ENCODE measurements at places on chromosomes 7 and 10. TPM values are rescaled to one million over a fixed set of nuclear protein-coding genes. Genes with fewer than 3 reads are reported as not detected.

DNA sequence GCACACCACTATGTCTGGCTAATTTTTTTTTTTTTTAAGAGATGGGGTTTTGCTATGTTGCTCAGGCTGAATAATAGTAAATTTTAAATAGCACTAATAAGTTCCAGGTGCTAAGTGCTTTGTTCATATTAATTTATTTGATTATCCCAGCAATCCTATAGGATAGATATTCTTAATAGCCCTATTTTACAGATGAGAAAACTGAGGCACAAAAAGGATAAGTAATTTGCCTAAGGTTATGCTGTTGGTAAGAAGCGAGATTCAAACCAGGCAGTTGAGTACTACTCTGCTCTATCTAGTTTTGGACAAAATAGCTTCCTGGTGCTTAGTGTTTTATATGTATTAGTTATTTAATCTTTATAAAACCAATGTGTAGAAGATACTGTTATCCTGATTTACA, 72.5 kb upstream of the STRIP2 start:
- no peak for DNase-seq
- H3K4me1 ChIP-seq: no peaks in the 10 kb centered on the region
- H3K36me3 ChIP-seq: no peaks in the 10 kb centered on the region
- H3K4me3 ChIP-seq: no peak overlapping the region

Gene PON1
- total RNA-seq: not detected

DNA sequence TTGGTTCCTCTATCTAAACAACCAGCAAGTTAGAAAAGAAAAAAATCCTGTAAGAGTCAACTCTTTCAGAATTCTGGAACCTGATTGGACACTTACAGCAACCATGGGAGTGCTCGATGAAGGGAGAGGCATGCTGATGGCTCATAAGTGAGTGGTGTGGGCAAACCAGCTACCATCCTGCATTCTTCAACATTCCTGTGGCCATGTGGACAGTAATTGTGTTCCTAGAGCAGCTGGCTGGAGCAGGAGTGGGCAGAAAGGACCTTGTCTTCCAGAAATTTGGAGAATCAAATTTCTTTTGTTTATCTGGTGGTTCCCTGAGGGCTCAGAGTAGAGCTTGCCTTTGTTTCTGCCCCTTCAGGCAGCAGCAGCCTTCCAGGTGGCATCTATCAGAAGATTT, 22.5 kb upstream of the MYL7 start:
- no peak overlapping the region for H3K27ac ChIP-seq
- DNase-seq: no peak
- H3K36me3 ChIP-seq: no peaks in the 10 kb centered on the region
- H3K27me3 ChIP-seq: no peaks in the 10 kb centered on the region
- H3K4me1 ChIP-seq: no peaks in the 10 kb centered on the region

DNA sequence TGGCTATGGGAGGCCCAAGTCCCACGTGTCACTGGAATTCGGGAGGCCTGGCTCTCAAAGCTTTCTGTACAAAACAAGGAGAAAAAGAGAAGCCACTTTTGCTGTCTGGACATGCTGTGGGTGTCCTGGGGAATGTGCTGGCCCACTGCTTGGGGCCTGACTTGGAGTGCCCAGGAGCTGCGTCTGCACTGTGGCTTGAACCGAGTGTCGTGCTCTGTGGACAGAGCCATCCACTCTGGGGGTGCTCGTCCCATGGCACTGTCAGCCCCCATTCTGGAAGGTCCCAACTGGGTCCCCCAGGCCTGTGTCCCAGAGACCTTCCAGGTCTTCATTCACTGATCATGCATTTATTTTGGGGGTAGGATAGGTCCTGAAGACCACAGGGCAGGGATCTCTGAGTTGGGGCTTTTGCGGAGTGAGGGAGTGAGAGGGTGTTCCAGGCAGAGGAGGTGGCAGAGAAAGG, 138.0 kb downstream of the LHPP start:
- H3K4me3 ChIP-seq: no peak overlapping the region
- no peaks in the 10 kb centered on the region for H3K36me3 ChIP-seq
- H3K27me3 ChIP-seq: no peaks in the 10 kb centered on the region
- peaks cover 14% of the 10 kb centered on the region for H3K4me1 ChIP-seq

DNA sequence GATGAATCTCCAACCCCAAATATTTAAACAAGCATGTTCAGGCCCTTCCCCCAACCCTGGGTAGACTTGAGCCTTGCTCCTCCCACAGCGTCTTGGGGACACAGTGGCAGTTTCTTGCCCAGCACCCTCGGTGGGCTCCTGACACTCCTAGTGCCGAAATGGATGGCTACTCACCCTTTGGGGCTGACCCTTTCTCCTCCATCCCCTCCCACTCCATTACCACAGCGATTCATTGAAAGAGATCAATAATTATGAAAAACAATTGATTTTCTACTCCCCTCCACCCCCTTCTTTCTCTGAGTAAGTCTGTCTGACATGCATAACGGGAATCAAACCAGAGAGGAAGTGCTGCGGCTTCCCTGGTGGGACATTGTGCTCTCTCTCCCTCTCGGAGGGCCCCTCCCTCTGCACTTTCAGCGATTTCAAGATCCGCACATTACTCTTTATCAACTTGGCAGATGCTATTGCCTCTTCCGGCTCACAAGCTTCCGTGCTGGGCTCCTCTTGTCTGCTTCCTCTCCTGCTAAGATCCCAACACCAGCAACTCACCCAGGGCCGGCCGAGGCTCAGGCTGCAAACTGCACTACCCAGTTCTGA, 79.0 kb upstream of the PLXNA4 start:
- H3K4me1 ChIP-seq: no peaks in the 10 kb centered on the region
- H3K27ac ChIP-seq: no peak overlapping the region
- H3K27me3 ChIP-seq: no peaks in the 10 kb centered on the region
- no peak overlapping the region for H3K4me3 ChIP-seq
- DNase-seq: no peak

Gene SP8
- 2.9 TPM for total RNA-seq

GRCh38 chr7:98655611-98656010, 38.5 kb downstream of the NPTX2 start:
- DNase-seq: no peak
- no peaks in the 10 kb centered on the region for H3K36me3 ChIP-seq
- no peaks in the 10 kb centered on the region for H3K27me3 ChIP-seq
- H3K4me3 ChIP-seq: no peak overlapping the region
- no peaks in the 10 kb centered on the region for H3K4me1 ChIP-seq

- H3K4me1 ChIP-seq: no peaks in the 10 kb centered on the region
- H3K27ac ChIP-seq: no peak overlapping the region
- H3K27me3 ChIP-seq: no peaks in the 10 kb centered on the region
- H3K4me3 ChIP-seq: no peak overlapping the region
- H3K36me3 ChIP-seq: no peaks in the 10 kb centered on the region
- no peak for DNase-seq
These were observed 190.5 kb downstream of the TMEM26 start for GRCh38 chr10:61262486-61263261.

DNA sequence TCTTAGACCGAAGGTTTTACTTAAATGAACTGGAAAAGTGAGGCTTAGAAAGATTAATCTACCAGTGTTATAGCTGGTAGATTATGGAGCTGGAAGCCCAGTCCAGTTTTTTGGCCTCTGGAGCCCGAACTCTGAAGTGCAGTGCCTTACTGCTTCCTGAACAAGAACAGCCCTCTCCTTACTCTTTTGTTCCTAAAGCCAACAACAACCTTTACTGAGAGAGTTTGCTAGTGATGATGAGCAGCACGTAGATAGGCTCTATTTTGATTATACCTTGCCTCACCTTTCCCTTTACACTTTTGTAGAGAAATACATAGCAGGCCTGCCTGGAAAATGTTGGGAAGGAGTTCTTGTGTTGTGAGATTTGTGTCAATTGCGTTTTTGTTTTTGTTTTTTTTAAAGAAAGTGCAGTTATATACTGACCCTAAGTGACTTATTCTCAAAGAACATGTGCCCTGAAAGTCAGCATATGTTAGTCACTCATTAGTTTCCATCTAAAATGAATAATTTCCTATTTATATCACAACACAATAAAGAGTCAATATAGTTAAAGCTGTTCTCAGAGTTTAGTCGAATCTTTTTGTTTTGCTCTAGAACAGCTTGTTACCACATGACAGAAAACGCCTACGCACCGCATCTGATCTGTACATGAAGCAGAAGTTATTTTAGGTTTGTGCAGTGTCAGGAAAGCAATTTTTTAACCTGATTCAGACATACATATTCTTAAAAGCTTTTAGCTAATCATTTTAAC, 33.0 kb downstream of the PLEKHA1 start:
- H3K36me3 ChIP-seq: peaks cover 14% of the 10 kb centered on the region
- H3K27me3 ChIP-seq: no peaks in the 10 kb centered on the region
- no peak overlapping the region for H3K4me3 ChIP-seq
- DNase-seq: no peak

DNA sequence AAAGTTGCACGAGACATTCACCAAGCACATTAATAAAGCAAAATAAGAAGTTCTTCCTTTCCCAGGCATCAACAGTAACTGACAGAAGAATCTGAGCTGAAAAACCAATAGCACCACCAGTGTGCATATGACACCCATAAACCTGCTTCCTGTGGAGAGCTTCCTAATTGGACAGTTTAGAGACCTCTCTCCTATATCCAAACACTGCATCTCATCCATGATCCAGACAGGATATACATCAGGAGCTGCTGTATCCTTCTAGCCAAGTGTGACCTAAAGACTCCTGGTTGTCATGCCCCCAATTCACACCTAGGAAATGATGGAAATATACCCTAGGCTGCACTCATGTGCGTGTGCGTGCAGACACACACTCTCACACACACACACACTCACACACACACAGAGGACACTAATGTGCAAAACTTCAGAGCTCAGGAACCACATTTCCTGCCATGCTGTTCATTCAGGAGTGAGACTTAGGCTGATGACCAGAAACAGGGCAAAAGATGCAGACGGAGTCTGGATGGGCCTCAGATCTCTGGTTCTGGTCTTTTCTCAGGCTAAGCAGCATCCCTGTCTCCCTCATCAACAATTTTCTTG, 58.0 kb downstream of the MAP3K8 start:
- no peak overlapping the region for H3K27ac ChIP-seq
- no peaks in the 10 kb centered on the region for H3K4me1 ChIP-seq

GRCh38 chr10:132383751-132384196, 13.2 kb upstream of the PWWP2B start:
- H3K27me3 ChIP-seq: no peaks in the 10 kb centered on the region
- no peaks in the 10 kb centered on the region for H3K4me1 ChIP-seq
- H3K4me3 ChIP-seq: no peak overlapping the region
- no peak overlapping the region for H3K27ac ChIP-seq

- H3K27ac ChIP-seq: no peak overlapping the region
- H3K36me3 ChIP-seq: no peaks in the 10 kb centered on the region
- no peaks in the 10 kb centered on the region for H3K27me3 ChIP-seq
- H3K4me1 ChIP-seq: no peaks in the 10 kb centered on the region
These were observed 174.3 kb upstream of the NUPR2 start for GRCh38 chr7:56290548-56290947.

GRCh38 chr10:21807180-21807579, 196.3 kb downstream of the DNAJC1 start:
- no peak overlapping the region for H3K4me3 ChIP-seq
- DNase-seq: no peak
- H3K27me3 ChIP-seq: no peaks in the 10 kb centered on the region
- H3K36me3 ChIP-seq: no peaks in the 10 kb centered on the region
- peaks cover 5% of the 10 kb centered on the region for H3K4me1 ChIP-seq

GRCh38 chr7:158053183-158053915, 534.3 kb downstream of the PTPRN2 start:
- H3K27me3 ChIP-seq: no peaks in the 10 kb centered on the region
- no peak for DNase-seq
- H3K27ac ChIP-seq: no peak overlapping the region
- no peak overlapping the region for H3K4me3 ChIP-seq
- H3K4me1 ChIP-seq: no peaks in the 10 kb centered on the region
- H3K36me3 ChIP-seq: no peaks in the 10 kb centered on the region

Gene KLLN
- total RNA-seq: 0.25 TPM

Gene LRRN3
- 0.98 TPM for total RNA-seq

DNA sequence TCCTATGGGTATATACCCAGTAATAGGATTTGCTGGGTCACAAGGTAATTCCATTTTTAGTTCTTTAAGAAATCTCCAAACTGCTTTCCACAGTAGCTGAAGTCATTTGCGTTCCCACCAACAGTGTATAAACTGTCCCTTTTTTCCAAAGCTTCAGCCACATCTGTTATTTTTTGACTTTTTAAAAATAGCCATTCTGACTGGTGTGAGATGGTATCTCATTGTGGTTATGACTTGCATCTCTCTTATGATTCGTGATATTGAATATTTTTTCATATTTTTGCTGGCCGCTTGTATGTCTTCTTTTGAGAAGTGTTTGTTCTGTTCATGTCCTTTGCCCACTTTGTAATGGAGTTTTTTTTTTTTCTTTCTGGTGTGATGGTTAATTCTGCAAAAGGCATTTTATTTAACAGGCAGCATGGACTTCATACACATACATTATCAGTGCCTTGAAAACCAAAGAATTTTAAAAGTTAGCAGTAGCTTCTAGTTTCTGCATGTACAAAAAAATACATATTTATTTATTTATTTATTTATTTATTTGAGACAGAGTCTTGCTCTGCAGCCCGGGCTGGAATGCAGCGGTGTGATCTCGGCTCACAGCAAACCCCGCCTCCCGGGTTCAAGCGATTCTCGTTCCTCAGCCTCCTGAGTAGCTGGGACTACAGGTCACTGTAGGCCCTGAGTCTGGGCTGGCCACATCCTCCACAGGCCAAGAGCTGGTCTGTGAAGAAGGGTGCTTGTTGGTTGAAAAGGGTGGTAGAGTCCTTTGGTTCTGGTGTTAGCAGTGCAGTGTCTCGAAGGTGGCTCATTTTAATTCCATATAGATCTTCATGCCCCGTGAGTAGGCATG, 32.3 kb downstream of the AGR3 start:
- peaks cover 14% of the 10 kb centered on the region for H3K4me1 ChIP-seq
- H3K27me3 ChIP-seq: no peaks in the 10 kb centered on the region
- H3K27ac ChIP-seq: no peak overlapping the region
- H3K36me3 ChIP-seq: no peaks in the 10 kb centered on the region
- H3K4me3 ChIP-seq: no peak overlapping the region

DNA sequence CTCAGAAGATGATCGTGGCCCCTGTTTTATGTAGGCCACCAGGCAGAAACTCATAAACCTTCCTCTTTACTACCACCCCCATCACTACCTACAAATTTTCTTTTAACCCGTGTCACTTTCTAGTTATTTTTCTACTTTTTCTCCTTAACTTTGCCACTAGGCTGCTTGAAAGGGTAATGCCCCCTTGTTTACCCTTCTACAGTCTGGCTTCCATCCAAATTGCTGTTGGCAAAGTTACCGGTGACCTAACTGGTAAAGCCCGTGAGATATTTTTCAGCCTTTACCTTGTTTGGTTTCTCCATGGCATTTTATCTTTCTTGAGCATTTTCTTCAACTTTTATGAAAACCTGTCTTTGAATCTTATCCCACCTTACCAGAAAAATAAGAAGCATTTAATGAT, 153.0 kb downstream of the WNT2 start:
- no peak overlapping the region for H3K27ac ChIP-seq
- no peak for DNase-seq
- no peaks in the 10 kb centered on the region for H3K27me3 ChIP-seq

Gene NUDT13
- 2.9 TPM for total RNA-seq

Gene CCL26
- total RNA-seq: not detected

Measured in vagina (tissue), 2 donors.